ENCODE measurements at places on chromosomes 11 and 22.

- DNase-seq = no peak
Observed at GRCh38 chr22:43666457-43666856, 145.6 kb downstream of the EFCAB6 start.

DNA sequence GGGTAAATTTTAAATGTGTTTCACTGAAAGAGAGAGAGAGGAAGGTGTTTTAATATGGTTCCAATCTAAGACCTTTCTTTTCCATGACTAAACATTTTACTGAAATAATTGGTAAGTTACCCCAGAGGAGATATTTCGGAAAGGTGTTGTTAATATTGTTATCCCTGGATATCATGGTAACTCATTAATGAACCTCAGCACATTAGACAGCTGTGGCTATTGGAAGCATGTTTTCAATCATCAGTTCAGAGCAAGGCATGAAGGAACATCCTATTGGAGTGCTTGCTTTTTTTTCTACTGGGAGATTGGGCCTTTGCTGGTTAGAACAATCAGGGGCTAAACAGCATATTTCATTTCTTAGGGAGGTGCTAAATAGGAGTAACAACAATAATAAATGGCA is 11.8 kb downstream of the BARX2 start:
- DNase-seq = no peak

- no peak for DNase-seq
Observed at GRCh38 chr11:1520663-1521267, 34.2 kb upstream of the MOB2 start.

DNA sequence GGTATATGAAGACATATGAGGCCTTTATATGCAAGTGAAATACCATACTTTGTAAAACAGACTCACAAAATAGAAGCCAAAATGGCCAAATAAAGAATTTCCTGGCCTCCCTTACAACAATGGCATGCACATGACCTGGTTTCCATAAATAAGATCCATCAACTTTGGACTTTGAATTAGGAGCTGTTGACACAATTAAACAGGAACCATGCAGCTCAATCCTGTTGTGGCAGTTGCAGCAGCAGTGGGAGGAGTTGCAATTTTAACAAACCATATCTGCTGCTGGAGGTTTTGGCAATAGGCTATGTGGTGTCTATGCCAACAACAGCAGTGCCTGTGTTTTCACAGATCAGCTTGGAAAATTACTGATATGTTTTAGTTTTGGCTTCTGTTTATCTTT is 818.6 kb downstream of the FAM181B start:
- no peak for DNase-seq

Data from mesothelial cell of epicardium (in vitro differentiated cells).